CD4-positive, alpha-beta T cell (primary cell): ENCODE measurements at places on chromosomes 3 and 15.

DNA sequence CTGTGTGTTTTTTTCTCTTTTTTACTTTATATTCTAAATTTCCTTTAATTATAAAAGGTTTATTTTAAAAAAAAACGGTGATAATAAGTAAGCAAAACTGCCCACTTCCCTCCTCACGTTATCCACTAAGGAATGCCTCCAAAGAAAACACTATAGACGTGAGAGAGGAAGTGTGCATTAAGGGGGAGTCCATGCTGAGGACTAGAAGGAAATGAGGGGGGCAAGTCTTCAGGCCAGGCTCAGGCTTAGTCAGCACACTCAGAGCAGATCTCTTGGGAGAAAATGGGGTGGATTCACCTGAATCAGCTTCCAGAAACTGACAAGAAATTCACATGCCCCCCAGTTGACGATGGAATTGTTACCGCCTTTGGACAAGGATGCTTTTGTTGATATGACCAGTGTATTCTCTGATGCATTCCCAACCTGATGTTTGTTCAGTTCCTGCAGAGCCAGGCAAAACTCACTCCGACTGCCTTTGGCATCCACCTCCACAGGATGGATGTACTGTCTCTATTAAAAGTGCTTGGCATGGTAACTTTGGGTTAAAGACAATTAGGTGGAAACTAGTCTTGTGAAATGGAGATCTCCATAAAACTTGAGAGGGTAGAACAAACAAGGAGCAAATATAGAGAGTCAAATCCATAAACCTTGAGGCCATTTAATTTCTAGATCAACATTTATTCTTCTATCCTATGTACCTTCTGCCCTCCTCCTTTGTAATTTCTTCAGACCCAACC, 167.8 kb downstream of the MYRIP start:
- DNase-seq: no peak

- no peak for DNase-seq
Measured at GRCh38 chr15:28097656-28098359, 1.3 kb downstream of the OCA2 start.

DNA sequence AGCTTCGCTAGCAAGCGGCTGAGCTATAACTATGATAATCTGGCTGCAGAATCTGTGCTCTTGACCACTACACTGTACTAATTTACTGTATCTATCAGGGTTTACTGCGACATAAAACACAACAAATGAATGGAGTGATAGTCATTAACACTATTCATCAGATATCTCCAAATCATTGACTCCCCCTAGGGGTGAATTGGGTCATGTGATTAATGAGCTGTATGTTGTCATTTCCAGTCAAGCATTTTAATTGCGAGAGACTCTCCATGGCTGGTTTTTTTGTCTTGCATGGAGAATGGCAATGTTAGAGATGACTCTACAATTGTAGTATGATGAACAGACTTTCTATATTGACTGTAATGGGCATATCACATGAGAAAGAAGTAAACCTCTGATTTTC, 10.5 kb upstream of the TM4SF18 start:
- no peak for DNase-seq

DNA sequence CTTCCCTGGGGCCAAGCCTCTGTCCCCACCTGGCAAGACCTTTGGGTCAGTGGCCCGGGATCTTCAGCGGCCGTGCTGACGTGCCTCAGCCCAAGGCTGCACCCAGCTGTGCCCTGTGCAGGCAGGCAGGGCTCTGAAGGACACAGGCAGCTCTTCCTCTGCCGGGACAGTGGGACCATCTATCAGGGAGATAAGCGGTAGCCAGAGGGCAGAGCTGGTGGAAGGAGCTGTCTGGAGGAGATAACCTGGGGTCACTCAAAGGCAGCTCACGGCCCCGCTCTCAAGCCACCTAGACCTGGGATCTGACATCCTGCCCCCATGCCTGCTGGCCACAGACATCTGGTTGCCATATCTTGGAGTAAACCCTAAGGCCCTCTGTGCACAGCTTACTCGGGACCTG, 27.3 kb downstream of the DUSP7 start:
- DNase-seq: no peak

DNA sequence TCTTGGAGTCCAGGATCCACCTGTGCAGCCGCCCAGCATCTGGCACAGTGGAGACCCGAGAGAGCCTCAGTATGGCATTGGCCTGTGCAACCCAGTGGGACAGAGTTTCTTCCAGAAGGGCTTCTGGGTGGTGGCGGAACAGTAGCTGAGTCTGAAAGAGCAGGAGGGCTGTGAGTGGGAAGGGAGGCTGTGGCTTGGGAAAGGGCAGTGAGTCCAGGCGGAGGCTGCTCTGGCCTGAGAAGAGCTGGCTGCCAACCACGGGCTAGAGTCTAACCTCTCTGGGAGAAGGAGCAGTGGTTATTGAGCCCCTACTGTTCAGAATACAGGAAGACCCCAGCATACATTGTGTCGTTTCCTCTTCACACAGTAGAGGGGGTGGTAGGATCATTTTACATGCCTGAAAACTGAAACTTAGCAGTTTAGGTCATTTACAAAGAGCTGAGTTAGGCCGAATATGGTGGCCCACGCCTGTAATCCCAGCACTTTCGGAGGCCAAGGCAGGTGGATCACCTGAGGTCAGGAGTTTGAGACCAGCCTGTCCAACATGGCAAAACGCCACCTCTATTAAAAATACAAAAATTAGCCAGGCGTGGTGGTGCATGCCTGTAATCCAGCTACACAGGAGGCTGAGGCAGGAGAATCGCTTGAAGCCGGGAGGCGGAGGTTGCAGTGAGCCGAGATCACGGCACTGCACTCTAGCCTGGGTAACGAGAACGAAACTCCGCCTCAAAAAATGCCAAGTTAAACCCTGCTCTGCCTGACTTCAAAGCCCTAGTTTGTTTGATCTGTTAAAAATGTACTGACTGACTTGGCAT, 3.2 kb downstream of the AEN start:
- DNase-seq: peak; percentile 42

GRCh38 chr15:89128320-89129122, 40.3 kb downstream of the ABHD2 start:
- DNase-seq: no peak

DNA sequence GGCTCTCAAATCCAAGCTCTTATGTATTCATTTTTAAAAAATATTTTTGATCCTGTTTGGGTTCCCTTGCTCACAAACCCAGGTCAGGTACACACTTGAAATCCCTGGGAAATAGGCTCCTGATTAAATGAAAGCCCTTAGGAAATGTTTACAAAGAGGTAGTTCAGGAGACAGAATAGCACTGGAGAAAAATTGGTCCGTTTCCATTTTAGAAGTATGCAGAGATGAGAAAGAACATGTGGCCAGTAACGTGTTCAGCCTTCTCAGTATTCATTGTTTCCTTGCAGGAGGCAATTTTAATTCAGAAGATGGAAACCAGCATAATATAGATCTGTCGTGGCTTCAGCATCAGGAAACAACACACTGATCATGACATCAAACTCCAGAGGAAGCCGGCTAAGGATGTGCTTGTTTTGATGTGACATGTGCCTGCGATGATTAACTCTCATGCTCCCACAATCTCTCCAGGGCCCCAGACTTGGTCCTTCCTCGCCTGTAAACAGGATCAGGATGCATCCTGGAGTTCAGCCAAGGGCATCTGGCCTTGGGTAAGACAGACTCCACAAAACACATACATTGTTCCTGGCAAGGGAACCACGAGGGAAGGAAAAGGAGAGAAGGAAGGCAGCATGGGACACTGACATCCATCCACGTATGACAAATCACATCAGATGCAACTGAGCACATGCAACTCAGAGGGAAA, 350.5 kb upstream of the THBS1 start:
- no peak for DNase-seq

GRCh38 chr15:33119273-33119672, 75.2 kb downstream of the FMN1 start:
- DNase-seq: no peak

- no peak for DNase-seq
Measured at GRCh38 chr3:72682936-72683452, 165.3 kb downstream of the SHQ1 start.

DNA sequence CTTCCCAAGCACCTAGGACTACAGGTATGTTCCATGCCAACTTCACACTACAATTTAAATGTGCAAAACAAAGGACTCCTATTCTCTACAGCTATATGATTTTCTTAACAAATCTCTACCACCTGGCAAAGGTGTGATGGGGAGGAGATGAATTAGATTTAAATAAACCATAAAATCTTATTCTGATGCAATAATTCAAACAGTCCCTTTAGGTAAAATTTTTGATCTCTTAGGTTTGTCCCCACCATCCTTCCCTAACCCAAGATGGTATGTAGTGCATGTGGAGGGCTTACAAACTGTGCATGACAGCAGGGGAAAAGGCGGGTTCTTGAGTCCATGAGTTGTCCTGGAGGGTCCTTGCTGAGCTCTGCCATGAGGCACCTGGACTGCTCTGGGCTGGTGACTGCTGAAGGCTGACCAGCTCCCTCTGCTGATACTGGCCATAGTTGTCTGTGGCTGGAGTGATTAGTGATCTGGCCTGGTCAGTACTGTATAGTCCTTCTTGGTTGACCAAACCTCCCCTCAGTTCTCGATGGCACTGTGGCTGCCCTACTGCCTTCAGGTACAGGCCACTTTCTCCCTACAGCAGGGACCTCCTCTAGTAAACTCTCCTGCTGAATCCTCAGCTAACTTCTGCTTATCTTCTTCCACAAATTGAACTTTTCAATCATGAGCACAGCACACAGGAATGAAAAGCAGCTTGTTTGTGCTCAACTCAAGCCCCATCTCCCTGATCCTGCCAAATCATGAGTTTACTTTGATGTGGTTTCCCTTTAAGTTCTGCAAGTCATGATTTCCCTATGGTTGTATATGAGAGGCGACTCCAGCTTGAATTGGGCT, 30.1 kb downstream of the CFAP161 start:
- DNase-seq: no peak

DNA sequence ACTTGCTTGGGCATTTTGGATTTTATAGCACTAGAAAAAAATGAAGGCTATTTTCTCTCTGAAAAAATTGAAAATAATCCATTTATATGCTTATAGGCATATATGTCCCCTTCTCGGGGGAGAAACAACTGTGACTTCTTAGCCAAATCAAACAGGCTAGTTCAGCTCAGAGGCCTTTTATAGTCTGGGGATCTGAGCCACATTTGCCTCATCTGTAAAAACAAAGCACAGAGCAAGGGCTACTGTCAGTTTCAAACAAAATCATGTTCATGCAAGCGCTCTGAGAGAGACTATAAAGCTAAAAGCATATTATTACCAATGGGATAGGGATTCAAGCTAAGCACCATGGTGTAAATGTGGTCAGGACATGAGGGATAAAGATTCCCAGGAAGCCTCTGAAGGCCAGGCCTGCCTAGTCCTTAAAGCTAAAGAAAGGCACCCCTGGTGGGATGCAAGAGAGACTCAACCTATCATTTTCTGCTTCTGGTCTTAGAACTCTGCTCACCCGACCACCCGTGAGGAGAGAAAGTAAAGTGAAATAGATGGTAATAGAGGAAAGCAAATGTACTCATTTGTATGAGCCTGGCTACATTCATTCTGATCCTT, 51.0 kb upstream of the IL12A start:
- DNase-seq: no peak

DNA sequence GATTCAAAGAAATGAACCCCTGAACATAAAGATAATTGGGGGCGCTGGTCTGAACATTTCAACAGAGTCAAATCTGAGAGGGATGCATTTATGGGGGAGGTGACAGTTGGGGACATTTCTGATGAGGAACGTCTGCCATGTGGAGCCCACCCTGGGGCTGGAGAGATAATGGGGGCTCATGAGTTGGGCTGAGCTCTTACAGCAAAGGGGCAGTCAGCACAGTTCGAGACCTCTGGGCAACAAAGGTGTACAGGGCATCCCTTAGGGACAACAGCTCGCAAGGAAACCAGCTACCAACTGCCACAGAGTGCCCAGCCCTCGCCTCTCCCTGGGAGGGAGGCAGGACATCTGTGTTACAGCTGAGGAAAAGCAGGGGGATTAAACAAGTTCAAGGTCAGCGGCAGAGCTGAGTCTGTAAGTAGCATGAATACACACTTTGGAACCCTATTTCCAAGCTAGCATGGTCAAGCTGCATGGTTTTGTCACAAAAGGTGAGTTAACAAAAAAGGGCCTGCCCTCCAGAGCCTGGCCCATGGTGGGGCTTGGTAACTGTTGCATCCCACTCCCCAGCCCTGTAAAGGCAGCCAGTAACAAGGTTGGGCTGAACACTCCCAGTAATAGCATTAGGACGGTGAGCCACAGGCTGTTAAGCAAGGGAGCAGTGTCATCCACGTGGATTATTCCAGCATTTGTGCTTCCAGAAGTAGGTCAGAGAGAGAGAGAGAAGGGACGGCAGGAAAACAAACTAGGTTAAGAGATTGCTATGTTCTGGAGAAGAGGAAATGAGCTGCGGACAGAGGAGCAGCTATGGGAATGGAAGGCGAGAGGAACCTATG, 4.3 kb downstream of the GNB5 start:
- DNase-seq: no peak

DNA sequence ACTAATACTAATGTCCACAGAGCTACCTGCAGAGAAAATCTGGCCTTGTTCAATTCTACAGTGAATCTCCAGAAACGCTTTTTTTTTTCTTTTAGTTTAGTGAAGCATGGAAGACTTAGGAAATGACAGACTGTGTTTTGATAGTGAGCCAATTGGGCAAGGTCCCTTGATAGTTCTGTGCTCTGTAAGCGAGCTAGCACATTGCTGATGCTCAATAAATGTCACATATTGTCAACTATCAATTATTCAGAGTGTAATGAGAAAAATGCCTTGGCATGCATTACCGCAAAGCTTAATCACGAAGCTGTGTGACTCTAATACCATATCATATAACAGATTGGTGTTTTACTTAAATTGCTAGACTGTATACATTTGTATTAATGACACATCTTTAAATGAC, 5.2 kb upstream of the C3orf85 start:
- DNase-seq: no peak

- DNase-seq: no peak
Measured at GRCh38 chr15:45616901-45617323, 17.9 kb upstream of the SQOR start.

- no peak for DNase-seq
Measured at GRCh38 chr15:56939257-56939656, 20.8 kb downstream of the TCF12 start.

DNA sequence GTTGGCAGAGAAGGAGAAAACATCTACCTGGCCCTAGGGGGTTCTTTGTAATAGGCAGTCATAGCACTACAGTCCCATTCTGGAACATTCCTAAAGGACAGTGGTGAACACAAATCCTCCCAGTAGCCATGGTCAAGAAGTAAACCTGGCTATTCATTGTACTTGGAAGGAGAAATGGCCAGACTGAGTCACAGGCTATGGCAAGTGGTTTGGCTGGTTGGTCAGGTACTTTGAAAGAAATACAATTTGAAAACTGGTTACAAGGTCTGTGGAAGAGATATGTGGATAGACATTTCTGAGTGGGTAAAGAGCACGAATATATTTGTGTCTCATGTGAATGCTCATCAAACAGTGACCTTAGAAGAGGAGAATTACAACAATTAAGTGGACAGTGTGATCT, 33.0 kb upstream of the FAN1 start:
- no peak for DNase-seq

DNA sequence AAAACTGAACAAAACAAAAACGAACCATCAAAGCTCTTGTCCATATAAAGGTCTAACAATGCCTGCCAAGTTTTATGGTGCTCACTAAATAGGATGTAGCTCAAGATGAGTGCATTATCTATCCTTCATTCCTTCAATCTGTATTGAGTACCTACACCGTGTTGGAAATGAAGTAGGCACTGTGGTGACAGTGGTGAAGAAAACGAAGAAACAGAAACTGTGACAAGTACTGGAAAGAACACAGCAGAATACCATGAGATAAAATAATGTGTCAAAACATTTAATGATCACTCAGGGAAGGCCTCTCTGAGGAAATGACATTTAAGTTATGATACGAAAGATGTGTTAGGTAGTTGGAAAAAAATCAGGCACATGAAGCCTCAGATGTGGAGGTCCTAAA, 36.2 kb downstream of the CBLB start:
- no peak for DNase-seq
